NCI-H1105 treated with DMSO at 0.1 percent for 48 hours (cell line): ENCODE measurements at places on chromosomes 1 and 21.

DNA sequence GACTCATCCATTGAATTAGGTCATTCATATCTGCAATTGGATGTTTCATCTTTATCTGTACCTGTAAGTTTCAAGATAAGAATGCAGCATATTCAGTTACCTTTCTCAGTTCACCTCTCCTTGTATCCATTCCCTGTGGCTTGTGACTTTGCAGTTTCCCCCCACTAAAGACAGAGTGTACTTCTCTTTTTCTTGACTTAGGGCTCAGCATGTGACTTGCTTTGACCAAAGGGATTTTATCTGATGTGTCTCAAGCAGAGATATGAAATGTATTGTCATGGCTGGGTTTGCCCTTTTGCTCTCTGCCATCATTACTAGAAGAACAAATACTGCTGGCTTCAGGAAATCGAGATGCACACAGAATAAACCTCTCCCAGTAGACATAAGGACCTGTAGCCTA lies 754.8 kb downstream of the ADGRL2 start:
- DNase-seq: no peak

DNA sequence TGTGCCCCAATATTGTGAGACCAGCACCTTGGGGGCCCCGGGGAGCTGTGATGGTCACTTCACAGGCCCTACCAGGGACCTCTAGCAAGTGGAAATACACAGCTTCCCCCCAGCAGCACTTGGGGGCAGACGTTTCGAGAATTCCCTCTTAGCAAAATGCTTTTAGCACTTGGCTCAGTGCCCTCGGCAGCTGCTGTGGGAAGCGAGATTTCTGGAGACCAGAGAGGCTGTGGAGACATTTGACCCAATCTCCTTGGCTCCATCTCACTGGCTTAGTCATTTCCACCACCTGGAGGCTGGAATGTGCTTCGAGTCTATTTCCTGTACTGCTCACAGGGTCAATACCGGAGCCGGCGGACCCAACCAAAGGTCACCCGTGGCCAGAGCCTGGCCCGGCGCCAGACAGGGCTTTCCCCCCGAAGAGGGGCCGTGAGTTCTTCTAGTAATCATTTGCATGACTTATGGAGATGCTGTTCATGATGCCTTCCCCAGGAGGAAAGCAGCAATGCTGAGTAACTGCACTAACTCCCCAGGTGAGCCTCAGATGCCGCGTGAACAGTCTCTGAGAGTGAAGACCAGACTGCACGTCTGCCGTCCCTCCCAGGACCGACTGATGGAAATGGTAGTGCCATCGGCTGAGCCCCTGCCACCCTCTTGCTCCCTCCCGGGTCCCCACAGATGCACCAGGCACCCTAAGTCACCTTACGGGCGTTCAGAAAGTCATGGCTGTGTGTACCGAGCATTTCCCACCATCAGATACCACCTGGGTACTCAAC lies 4.4 kb upstream of the C2CD2 start:
- peak; percentile 50 for DNase-seq

- DNase-seq: peak; percentile 70
These were observed 31.1 kb upstream of the IKBKE start for GRCh38 chr1:206439205-206439604.

GRCh38 chr1:247322849-247323586 lies 8.6 kb downstream of the ZNF496 start:
- no peak for DNase-seq

- no peak for DNase-seq
These were observed 13.5 kb downstream of the KCNN3 start for GRCh38 chr1:154856544-154856943.
